ENCODE measurements at places on chromosomes 11 and 22.

DNA sequence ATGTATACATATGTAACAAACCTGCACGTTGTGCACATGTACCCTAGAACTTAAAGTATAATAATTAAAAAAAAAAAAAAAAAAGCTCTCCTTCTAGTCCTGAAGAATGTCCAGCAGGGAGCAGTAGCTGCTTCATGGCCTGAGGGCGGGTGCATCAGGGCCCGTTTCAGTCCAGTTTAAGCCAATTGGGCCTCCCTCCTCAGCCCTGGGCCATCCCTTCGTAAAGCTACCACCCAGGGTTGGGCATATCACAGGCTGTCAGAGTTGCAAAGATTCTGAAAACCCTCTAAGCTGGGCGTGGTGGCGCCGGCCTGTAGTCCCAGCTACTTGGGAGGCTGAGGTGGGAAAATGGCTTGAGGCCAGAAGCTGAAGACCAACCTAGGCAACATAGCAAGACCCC, 5.4 kb downstream of the TMPRSS13 start:
- DNase-seq: no peak

- no peak for DNase-seq
Observed at GRCh38 chr22:40966726-40967085, 15.5 kb downstream of the RBX1 start.

GRCh38 chr11:89381094-89381493, 110.1 kb downstream of the NOX4 start:
- peak; percentile 89 for DNase-seq

GRCh38 chr11:11010624-11011127, 152.8 kb upstream of the ZBED5 start:
- DNase-seq: no peak

DNA sequence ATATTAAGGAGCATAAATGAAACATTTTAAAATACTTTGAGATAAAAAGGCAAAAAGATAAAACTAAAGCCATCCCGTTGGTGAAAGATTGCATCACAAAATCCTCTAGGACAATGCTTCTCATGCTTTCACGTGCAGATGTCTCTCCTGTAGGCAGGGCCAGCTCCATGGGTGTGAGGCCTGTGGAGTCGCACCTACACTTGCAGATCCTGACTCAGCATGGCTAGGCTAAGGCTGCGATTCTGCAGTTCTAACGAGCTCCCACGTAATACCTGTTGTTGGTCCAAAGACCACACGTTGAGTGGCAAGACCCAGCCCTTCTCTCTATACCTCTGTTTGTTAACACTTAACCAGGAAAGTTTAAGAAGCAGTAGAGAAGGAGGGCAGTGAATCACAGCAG, 62.1 kb upstream of the CAPRIN1 start:
- no peak for DNase-seq

DNA sequence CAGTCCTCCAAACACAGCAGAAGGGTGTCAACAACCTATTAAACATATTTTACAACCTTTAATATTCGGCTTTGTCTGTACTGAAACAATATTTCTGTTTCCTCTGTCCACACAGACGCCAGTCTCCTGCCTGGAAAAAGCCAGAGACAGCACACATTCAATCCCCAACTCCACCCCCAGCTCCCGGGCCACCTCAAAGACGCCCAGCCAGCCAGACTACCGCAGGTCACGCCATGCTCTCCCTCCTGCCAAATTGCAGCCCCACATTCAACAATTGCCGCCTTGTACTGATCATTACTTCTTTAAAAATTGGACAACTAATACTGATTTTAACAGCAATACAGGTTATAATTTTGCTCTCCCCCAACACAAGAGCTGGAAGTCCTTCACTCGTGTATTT, 1.2 kb downstream of the SERGEF start:
- DNase-seq: no peak

GRCh38 chr11:45663486-45664375, 1.7 kb downstream of the CHST1 start:
- DNase-seq: no peak

GRCh38 chr11:48051217-48051830, 71.0 kb downstream of the PTPRJ start:
- DNase-seq: no peak

DNA sequence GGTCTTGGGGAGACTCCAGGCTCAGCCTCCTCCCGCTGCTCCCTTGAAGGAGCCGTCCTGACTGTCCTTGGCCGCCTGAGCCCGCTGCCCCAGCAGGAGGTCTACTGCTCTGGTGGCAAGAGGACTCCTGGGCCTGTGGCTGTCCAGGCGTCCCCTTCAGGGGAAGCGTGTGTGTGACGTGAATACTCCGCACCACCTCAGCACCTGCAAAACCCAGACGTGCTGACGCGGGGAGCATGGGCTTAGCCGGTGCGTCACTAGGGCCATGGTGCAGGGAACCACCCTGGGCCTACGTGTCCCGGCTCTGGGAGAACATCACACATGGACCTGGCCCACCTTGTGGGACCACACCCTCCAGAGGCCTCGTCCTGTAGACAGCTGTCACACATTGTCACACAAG, 30.2 kb upstream of the BRSK2 start:
- no peak for DNase-seq

- DNase-seq: no peak
Observed at GRCh38 chr11:130760515-130761125, 155.7 kb downstream of the SNX19 start.

DNA sequence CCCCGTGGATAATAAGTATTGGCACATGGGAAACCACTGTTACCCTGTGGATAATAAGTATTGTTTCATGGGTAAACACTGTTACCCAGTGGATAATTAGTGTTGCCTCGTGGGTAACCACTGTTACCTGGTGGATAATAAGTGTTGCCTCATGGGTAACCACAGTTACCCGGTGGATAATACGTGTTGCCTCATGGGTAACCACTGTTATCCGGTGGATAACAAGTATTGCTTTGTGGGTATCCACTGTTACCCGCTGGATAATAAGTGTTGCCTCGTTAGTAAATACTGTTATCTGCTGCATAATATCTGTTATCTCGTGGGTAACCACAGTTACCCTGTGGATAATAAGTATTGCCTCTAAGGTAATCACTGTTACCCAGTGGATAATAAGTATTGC, 25.5 kb upstream of the NXPE4 start:
- DNase-seq: no peak

- no peak for DNase-seq
Observed at GRCh38 chr11:11464555-11464954, 111.5 kb upstream of the CSNK2A3 start.

DNA sequence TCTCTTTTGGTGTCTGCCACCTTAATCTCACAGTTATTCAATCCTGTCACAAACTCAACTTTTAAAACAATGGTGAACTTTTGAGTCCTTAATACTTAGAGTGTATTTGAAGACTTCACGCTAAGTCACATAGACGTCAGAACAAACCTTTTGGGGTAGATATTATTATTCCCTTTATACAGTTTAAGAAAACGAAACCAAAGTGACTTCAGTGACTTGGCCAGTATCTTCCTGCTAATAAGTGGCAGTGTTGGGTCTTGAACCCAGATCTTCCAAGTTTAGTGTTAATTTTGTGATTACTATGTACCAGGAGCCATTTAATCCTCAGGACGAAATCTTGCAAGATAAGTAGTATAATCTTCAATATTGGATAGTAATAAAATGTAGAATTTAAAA, 691 bp downstream of the CEP295 start:
- DNase-seq: no peak

DNA sequence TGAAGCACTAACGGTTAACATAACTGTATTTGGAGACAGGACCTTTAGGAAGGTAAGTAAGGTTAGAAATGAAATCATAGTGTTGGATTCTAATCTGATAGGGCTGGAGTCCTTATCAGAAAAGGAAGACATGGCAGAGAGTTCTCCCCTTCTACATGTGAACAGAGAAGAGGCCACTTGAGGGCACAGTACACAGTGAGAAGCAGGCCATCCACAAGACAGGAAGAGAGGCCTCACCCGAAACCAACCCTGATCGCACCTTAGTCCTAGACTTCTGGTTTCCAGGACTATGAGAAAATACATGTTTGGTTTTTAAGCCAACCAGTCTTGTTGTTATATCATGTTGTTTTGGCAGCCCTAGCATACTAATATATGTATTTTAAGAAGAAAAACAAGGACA, 170.0 kb downstream of the LRRC4C start:
- no peak for DNase-seq

DNA sequence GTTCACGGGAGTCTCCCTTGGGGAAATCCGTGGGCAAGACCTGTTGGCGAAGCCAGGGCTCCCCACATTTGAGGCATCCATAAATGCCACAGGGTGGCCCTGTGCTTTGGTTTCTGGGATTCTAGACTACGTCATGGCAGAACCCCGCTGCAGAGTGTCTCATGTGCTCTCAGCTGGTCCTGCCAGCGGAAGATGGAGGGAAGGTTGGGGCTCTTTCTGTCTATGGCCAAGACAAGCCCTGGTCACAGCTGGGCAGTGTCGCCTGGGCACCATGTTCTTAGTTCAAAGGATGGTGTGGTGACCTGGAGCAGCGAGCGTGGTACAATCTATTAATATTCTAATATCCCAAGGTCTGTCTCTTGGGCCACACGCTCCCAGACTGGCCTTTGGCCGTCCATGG, 511.7 kb downstream of the TBC1D22A start:
- DNase-seq: no peak

- DNase-seq: no peak
Observed at GRCh38 chr11:134742956-134743819, 331.1 kb upstream of the B3GAT1 start.

DNA sequence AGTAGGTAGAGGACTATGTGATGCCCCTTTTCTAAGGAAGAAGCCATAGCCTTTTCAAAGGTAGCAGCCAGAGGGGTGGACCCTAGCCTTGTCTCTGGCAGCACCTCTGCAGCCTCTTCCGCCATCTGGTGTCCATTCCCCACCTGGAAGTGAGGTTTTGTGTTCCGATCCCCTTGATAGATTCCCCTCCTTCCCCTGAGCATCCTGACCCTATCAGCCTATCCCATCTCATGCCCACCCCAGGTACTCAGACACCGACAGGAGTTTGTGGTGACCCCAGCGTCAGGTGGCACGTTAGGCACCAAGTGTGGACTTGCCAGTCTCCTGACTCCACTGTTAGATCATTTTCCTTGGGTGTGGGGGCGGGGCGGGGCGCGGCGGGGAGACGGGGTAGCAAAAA, 398 bp upstream of the FAM89B start:
- DNase-seq: peak; percentile 71

DNA sequence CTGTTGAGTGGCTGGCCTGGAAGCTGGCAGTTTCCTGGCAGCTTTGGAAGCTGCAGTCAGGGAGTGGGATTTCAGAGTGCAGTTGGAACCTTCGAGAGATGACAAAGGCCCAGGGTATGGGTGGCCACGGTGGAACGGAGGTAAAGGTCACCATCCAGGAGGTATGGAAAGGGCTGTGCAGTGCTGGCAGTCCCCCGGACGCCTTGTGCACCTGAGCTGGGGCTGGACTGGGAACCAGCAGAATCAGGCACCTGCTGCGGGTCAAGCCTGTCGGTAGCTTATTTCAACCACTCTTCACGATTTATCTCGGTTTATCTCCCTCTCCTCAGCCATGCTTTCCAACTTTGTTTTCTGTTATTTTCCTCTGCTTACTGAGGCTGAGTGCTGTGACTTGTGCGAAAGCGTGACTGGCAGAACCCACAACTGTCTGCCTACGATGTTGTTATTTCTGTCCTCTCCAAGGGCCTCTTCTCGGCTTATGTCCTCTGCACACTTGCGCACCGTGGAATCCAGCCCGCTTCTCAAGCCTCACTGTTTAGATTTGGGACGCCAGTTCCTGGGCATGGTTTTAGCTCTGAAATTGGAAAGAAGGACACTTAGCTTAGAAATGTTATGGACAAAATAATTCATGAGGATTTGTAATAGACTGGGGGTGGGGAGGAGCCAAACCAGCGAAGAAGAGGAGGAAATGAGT, 24.0 kb upstream of the ATXN10 start:
- DNase-seq: no peak

GRCh38 chr11:73077454-73077853, 64.7 kb downstream of the FCHSD2 start:
- DNase-seq: no peak

- no peak for DNase-seq
Observed at GRCh38 chr11:34044664-34045485, 6.7 kb upstream of the CAPRIN1 start.

GRCh38 chr11:11262171-11262920, 90.7 kb downstream of the CSNK2A3 start:
- DNase-seq: no peak

DNA sequence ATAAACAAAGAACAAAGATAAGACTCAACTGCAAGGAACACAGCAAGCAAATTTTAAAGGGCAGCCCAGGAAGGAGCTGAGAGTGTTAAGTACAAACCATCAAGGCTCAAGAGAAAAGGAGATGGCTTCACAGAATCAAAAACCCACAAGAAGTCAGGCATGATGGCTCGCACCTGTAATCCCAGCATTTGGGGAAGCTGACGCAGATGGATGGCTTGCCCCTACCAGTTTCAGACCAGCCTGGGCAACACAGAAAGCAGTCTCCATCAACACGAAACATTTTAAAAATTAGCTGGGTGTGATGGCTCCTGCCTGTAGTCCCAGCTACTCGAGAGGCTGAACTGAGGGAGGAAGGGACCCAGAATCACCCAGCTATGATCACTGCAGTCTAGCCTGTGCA, 32.6 kb downstream of the MAPK1 start:
- DNase-seq: no peak

DNA sequence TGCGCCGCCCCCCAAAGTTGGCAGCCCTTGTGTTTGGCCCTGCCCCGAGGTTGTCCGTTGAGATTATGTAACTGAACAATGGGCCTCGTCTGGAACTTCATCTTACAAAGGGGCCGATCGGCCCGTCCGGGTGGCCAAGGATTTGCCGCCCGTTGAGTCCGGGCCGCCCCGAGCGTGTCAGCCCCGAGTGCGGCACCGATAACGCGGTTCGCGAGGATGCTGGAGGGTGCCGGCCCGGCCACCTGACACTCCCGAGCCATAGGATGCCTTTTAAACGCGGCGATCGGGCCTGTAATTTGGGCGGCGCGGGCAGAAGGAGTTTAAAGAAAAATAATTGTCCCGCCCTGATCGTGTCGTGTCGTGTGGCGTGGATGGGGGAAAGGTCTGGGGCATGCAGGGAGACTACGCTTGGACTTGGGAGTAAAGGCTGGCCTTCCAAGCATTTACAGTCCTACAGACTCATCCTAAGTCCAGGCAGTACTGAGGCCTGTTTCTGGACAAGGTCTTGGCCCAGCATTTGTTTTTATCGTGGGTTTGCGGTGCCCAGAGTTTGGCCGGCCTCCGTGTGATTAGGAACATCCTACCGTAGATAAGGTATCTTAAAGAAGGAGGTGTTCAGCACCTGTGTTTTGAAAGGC, 1.3 kb downstream of the WEE1 start:
- peak; percentile 56 for DNase-seq

GRCh38 chr11:27721264-27722116, 21.2 kb upstream of the BDNF start:
- DNase-seq: no peak

DNA sequence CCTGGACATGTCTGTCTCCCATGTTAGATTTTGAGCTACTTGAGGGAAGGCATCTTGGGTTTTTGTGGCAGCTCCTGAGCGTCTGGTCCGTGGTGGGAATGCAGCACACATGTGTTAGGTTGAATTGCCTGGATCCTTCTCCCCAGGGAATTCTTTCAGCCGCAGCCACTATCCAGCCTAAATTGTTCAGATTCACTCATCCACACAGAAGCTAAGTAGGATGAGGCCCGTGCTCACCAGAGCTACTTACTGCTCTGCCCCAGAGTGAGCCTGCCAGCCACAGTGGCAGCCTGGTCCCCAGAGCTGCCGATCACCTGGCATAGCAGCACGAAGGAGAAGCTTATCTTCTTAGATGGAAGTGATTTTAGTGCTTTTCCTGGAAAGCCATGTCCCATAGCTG, 34.4 kb upstream of the SORL1-AS1 start:
- DNase-seq: no peak

- DNase-seq: no peak
Observed at GRCh38 chr22:43869799-43870198, 7.5 kb upstream of the SULT4A1 start.
